T-helper 2 cell treated with Interferon-gamma antibody and Interleukin-4, amounts not matched to agents 100 ng/mL and 5 ng/mL, for 36 hours (primary cell): ENCODE measurements at places on chromosomes 7 and 10. TPM values are rescaled to one million over a fixed set of nuclear protein-coding genes. Genes with fewer than 3 reads are reported as not detected.

The UBTD1 gene
- total RNA-seq, result 0.61 and 0.77 TPM in 2 replicates

The VIPR2 gene
- total RNA-seq, result 2.2 and 2.5 TPM in 2 replicates

The ZNF727 gene
- 0.11 and 0.14 TPM in 2 replicates for total RNA-seq

The ZWINT gene
- 122 and 125 TPM in 2 replicates for total RNA-seq

The SMO gene
- total RNA-seq, result 0.05 and 0.14 TPM in 2 replicates

The NYAP1 gene
- 0.11 TPM in 1 of 2 replicates, not detected in the other for total RNA-seq

The CCDC126 gene
- total RNA-seq, result 5.7 and 7.0 TPM in 2 replicates

The CYP2C19 gene
- not detected in 2 replicates for total RNA-seq

The CCDC7 gene
- 20.7 and 20.9 TPM in 2 replicates for total RNA-seq

The GTF2IRD1 gene
- 0.39 and 0.73 TPM in 2 replicates for total RNA-seq

The ZNF25 gene
- 5.0 and 5.6 TPM in 2 replicates for total RNA-seq

The CPA4 gene
- total RNA-seq, result not detected in 2 replicates

The GLCCI1 gene
- 35.5 and 35.8 TPM in 2 replicates for total RNA-seq

The CNPY1 gene
- not detected in 2 replicates for total RNA-seq

The SMKR1 gene
- total RNA-seq, result 7.6 and 7.8 TPM in 2 replicates

The RNLS gene
- total RNA-seq, result 1.2 and 3.1 TPM in 2 replicates

The LOXL4 gene
- total RNA-seq, result not detected in 2 replicates

The EPHB6 gene
- total RNA-seq, result 4.4 and 5.9 TPM in 2 replicates

The AP3M1 gene
- total RNA-seq, result 46.0 and 49.2 TPM in 2 replicates

The HOXA5 gene
- not detected in 2 replicates for total RNA-seq

The TRIM24 gene
- total RNA-seq, result 23.4 and 23.6 TPM in 2 replicates
